Spleen (tissue), 13 donors: ENCODE measurements at places on chromosomes 4 and X. TPM values are rescaled to one million over a fixed set of nuclear protein-coding genes. Genes with fewer than 3 reads are reported as not detected.

DNA sequence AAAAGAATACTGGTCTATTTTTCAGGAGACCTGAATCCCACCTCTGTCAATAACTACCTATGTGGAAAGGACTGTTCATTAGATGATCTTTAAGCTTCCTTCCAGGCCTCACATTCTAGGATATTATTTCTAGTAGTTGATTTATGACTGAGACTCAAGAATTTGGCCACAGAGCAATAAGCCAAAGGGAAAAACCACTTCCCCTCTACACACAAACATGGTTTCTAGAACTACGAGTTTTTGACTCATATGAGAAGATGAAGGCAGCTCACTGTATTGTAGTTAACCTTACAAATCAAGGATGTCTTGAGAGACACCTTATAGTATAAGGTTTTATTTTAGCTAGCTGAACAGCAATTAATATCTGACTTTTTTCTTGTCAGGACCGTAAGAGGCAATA lies 36.9 kb upstream of the GDPD2 start:
- DNase-seq = no peak

DNA sequence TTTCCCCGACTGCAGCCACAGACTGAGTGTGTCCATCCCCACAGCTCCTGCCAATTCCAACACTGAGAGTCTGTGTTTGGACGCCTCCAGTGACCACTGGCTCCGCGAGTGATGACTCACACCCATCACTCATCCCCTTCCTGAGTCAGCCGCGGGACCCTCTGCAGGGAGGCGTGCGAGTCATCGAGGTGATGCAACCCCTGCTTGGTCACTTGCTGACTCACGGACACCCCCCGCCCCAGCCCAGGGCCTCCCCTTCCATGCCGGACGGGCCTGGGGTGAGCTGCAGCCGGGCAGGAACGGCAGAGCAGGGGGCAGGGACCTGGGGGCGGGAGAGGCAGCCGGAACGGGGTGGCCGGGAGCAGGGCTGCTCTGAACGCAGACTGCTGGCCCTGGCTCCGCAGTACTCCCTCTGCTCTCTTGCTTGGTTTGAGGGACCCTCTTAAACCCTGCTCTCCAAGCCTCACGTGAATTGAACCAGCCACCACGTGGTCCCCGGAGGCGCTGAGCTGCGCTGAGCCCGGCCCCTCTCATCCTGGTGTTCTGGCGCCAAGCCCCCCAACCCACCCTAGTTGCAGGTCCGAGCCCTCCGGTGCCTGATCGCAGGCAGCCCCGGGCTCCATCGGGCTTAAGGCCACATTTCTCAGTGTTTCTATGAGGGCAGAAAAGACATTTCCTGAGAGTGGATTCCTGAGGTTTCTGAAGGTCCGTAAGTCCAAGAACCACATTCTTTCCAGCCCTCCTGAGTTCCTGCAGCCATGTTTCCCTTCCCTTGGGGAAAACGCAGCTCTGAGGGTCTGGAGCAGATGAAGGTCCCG lies 32.4 kb downstream of the FGFRL1 start:
- peak; percentile 72 for DNase-seq

GRCh38 chr4:68359508-68359907 lies 9.6 kb upstream of the YTHDC1 start:
- no peak for DNase-seq

DNA sequence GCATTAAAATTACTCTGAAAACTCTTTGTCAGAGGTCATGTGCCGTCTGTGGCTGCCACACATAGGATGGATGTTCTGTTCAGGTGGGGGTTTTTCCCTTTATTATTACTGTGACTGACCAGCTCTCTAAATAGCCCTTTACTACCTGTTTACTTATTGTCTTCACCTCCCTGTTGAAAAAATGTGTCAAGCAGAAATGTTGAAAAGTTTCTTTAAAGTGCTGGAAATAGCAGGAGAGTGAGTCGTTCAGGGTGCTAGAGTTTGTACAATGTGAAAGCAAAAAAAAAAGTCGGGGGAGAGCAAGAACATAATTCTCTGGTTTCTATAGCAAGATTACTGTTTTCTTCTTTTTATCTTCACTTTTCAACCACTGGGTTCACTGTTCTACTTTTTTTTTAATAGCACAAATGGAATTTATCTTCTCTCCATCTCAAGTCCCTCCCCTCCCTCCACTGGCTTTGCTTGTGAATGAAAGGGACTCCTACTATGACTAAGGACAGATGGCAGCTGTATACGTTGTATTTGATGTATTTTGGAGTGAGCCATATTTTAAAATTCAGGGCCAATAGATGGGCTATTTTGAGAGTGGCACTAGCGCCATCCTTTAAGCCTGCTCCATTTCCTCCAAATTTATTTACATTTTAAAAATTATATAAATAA lies 33.3 kb downstream of the ARX start:
- DNase-seq = no peak

DNA sequence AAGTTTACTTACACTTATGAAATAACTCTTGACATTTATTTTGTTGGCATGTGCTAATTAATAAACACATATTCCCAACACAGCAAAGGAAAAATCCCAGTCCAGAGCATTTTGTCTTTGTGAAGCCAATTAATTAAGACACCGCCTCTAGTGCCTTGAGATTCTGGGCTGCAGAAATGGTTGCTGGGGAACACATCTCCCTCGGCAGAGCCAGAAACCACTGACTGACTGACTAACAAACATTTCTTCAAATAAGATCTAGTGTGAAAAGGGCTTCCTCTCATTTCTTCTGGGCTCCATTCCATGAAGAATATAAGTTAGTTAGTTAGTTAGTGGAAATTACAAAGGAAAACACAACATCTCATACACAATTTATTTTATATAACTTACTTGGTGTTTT lies 28.4 kb upstream of the NAP1L5 start:
- no peak for DNase-seq

GRCh38 chrX:118734909-118735308 lies 7.5 kb downstream of the IL13RA1 start:
- no peak for DNase-seq

GRCh38 chr4:83025563-83025962 lies 9.4 kb upstream of the COPS4 start:
- DNase-seq = no peak

DNA sequence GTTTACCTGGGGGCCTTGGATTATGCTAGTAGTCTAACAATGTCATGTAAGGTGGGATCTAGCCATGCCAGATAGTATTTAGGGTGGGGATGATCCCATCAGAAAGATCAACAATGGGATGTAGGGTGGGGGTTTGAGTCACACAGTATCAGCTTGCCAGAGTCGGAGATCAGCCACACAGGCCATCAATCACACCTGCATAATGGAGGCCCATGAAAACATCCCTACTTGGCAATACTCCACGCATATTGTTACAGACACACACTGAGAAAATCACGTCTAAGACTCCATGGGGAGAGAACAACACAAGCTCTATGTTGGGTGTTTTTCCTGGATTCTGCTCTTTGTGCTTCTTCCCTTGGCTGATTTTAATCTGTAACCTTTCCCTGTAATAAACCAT lies 49.5 kb upstream of the SLC25A4 start:
- DNase-seq = no peak

GRCh38 chrX:150411656-150412055 lies 48.5 kb downstream of the MAMLD1 start:
- DNase-seq = no peak

DNA sequence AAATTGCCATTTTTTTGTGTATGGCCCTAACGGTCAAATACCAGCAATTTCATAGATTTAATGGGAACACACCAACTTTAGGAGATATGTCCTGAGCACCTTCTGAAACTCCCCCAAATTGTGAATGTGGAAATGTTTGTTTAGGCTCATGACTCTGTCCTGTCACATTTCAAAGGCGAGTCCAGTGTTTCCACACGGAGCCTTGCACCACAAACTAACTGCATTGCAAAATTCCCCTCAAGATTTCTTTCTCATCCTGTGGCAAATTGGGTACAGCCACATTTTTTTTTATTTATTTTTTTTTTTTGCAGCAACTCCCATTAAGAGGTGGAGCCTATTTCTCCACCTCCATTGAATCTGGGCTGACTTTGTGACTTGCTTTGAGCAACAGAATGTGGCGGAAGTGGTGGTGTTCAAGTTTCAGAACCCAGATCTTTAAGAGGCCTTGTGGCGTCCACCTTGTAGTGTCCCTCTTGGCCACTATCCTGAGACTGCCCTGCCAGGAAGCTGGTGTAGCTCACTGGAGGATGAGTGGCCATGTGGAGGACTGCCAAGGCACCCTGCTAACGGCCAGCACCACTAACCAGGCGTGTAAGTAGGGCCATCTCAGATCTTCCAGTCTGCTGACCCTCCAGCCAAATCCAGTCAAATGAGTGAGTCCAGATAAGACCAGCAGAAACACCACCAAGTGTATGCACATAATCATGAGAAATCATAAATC lies 172.4 kb upstream of the SCML1 start:
- no peak for DNase-seq

DNA sequence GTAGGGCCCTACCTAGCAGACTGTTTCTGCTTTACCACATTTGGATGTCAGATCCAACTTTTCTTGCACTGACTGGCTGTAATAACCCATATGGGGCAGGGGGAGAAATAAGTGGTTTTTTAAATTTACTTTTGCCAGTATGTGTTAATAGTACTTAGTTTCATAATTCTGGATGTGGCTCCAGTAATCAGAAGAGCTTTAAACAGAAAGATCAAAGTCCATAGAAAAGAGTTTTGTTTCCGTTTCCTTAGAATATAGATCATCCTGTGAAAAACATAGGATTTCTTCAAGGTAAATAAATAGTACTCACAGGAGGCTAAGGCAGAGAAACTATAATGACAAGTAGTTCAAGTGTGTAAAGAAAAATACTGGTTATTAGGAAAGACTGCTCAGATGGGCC lies 85.6 kb downstream of the SLC39A8 start:
- no peak for DNase-seq

DNA sequence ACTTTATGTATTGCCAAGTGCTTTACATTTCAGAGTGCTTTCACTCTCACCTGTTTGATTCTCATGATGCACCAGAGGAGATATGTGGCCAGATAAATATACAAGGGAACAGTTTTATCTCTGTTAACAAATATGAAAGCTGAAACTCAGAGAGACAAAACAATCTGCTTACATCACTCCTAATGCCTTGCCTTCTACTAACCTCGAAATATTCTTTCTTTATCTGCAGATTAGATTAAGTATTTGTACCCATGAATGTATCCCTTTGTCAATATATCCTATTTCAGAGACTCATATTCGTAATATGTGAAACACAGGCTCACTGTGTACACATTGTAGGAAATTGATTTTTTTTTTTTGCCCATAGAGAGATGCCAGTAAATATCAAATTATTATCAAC lies 178.1 kb downstream of the NWD2 start:
- no peak for DNase-seq

DNA sequence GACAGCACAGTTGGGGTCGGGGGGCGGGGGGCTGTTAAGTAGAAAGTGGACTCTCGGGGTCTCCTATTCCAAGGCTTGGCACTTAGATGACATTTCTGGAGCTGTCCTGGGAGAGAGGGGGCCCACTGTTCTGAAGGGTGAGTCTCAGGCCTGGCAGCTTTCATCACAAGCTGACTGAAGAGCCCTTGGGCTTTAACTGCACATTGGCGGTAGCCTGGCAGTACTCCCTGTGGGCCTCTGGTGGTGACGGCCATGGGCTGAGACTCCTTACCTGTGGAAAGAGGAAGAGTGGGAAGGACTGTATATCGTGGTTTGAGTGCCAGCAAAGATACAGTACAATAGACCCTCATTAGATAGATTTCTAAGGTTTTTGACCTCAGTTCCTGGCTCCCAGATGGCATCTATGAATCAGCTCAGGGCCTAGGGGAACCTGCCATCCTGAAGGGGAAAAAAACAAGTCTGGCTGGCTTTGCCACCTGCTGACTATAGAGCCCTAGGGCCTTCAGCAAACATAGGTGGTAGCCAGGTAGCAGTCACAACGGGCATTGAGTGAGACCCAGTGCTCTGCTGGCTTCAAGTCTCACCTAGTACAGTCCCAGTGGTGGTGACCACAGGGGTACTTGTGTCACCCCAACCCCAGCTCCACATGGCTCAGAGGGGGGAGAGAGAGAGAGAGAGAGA lies 87.9 kb downstream of the ANKRD17 start:
- no peak for DNase-seq

DNA sequence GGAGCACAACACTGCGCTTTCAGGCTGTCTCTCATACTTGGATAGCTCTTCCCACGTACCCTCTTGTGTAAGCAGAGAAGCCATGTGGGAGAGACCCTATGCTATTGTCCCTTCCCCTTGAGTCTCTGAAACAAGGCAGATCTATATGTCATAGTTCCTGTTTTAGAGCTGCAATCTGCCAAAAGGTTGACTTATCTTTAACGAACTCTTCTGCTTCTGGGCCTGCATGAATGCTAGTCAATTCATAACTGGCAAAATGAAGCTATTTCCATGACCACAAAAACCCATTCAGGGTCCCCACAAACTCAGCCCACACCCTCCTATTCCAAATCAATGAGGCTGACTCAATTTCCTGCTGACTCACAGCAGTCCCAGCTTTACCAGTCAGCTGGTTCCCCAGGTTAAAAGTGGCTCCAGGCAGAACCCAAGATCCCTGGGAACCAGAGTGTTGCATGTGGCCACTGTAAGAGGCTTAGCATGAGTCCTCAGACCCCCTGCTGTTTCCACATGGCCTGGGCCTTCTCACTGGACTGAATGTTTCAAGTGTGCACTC lies 25.3 kb upstream of the SOD3 start:
- no peak for DNase-seq

DNA sequence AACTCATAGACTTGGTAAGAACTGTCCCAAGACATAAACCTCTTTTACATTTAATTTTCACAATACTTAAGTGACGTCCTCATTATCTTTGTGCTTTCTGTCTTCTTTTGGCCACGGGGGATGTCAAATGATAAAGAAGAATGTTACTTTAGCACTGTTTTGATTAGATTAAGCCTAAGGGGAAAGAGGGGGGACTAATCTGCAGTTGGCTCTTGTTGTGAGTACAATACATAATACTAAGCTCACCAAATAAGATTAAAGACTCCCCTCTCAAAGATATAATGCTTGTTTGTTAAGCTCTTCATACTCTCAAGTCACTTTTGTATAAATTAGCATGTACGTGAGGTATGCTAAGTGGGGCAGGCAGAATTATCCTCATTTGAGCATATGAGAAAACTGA lies 36.5 kb downstream of the OCRL start:
- no peak for DNase-seq

DNA sequence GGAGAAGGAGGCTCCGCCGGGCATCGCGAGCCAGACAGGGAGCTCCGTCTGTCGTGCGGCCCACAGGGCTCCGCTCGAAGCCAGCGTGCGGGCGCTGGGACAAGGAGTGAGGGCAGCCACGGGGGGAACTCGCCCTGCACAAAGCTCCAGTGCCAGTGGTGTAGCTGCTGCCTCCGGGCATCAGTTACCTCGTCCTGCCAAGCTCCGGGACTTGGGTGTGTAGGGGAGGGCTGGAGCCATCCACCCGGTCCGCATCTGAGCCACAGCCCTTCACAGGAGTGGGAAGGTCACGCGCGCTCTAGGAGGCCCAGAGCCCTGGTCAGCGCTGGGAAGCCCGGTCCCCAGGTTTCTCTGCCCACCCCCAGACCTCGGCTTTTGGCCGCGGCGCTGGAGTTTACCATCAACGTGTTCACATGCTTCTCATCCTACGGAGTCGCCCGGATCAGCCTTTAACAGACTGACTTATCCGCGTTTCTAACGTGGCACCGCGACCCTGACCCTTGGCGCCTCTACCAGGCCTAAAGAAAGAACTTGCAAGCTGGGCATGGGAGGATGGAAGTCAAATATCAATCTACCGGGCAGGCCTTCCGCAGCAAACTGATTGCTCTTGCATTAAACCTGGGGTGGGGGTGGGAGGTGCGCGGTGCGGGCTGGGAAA lies 8.4 kb upstream of the PRDM8 start:
- DNase-seq = no peak

The ZNF827 gene
- polyA plus RNA-seq = 5.3 TPM

The CDX4 gene
- not detected for polyA plus RNA-seq

The EXOSC9 gene
- polyA plus RNA-seq = 21.2 TPM

The PASD1 gene
- polyA plus RNA-seq = not detected

The VCX2 gene
- not detected for polyA plus RNA-seq

The HSD17B11 gene
- 27.0 TPM for polyA plus RNA-seq

The ARMCX1 gene
- polyA plus RNA-seq = 12.3 TPM

The NDNF gene
- polyA plus RNA-seq = 0.08 TPM
